ENCODE measurements at places on chromosomes 12 and 14.

- no peak for DNase-seq
Observed at GRCh38 chr14:104874110-104874531, 9.1 kb downstream of the CEP170B start.

- no peak for DNase-seq
Observed at GRCh38 chr12:130303781-130304180, 33.9 kb upstream of the PIWIL1 start.

- DNase-seq, result no peak
Observed at GRCh38 chr12:104469523-104469922, 12.8 kb downstream of the CHST11 start.

GRCh38 chr14:69260190-69260860, 367 bp downstream of the GALNT16 start:
- DNase-seq, result no peak

DNA sequence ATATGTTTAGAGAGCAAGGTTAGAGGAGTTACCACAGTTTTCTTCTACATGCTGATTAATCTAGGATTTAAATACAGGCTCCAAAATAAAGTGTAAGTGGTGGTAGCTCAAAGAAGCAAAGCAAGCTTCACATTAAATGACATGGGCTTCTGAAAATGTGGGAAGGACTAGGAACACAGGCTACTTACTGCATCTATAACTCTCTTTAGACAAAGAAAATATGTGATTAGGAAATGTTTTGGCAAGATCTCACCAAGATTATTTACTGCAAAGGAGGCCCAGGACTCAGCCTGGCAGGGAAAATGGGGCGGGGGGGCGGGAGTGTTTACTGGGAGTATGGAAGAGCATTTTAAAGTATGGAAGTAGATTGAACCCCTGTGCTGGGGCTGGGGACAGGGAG, 39.4 kb downstream of the ETV6 start:
- DNase-seq, result no peak

- no peak for DNase-seq
Observed at GRCh38 chr12:125525879-125526278, 460.6 kb downstream of the AACS start.

GRCh38 chr14:98951031-98951430, 321.0 kb downstream of the BCL11B start:
- no peak for DNase-seq

- DNase-seq, result no peak
Observed at GRCh38 chr14:34170882-34171281, 220.0 kb upstream of the EGLN3 start.

GRCh38 chr14:26088275-26088674, 509.6 kb downstream of the NOVA1 start:
- no peak for DNase-seq

DNA sequence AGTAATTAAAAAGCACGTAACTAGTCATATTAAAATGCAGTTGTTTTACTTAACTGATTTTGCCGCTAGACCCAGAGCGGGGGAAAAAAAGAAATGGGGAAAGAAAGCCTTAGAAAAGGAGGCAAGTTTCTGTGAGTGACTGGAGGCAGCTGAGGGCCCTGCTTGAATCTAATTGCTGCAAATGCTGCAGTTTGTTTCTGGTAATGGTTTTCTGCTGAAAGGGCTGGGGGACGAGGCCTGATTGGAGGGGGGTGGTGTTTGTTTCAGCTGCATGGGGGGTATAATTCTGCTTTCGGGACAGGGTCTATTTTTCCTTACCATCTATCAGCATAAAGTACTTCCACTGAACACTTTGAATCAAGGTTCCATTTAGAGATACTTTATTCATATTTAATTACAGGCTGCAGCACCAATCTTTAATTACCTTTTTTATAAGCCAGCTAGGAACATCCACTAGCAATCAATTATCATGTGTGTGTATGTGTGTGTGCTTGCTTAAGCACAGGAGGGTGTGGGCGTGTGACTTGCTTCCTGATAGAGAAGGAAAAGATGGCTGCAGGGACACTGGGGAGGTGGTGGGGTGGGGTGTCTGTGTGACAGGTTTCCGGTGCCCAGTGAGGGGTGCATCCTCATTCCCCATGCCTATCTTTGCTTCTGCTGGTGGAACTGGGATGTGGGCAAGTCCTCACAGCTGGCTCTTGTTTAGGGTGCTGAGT, 83.4 kb downstream of the ADCK1 start:
- no peak for DNase-seq
